Smooth muscle cell of bladder (primary cell): ENCODE measurements at places on chromosomes 5 and 9. TPM values are rescaled to one million over a fixed set of nuclear protein-coding genes. Genes with fewer than 3 reads are reported as not detected.

Gene SWI5
- 39.0 and 42.0 TPM in 2 replicates for total RNA-seq

Gene OCLN
- total RNA-seq: 0.37 and 0.43 TPM in 2 replicates

Gene IFNA13
- not detected in 2 replicates for total RNA-seq

Gene DIRAS2
- 6.7 and 10.1 TPM in 2 replicates for total RNA-seq

Gene CSF2
- total RNA-seq: 0.18 TPM in 1 of 2 replicates, not detected in the other

Gene FRMD3
- 0.14 and 0.18 TPM in 2 replicates for total RNA-seq
